ENCODE measurements at places on chromosomes 2 and 18.

- DNase-seq = no peak
These were observed 262.7 kb downstream of the CYRIA start for GRCh38 chr2:16402891-16403290.

- DNase-seq = peak; percentile 73
These were observed 47.8 kb downstream of the SLC9A4 start for GRCh38 chr2:102520801-102521200.

DNA sequence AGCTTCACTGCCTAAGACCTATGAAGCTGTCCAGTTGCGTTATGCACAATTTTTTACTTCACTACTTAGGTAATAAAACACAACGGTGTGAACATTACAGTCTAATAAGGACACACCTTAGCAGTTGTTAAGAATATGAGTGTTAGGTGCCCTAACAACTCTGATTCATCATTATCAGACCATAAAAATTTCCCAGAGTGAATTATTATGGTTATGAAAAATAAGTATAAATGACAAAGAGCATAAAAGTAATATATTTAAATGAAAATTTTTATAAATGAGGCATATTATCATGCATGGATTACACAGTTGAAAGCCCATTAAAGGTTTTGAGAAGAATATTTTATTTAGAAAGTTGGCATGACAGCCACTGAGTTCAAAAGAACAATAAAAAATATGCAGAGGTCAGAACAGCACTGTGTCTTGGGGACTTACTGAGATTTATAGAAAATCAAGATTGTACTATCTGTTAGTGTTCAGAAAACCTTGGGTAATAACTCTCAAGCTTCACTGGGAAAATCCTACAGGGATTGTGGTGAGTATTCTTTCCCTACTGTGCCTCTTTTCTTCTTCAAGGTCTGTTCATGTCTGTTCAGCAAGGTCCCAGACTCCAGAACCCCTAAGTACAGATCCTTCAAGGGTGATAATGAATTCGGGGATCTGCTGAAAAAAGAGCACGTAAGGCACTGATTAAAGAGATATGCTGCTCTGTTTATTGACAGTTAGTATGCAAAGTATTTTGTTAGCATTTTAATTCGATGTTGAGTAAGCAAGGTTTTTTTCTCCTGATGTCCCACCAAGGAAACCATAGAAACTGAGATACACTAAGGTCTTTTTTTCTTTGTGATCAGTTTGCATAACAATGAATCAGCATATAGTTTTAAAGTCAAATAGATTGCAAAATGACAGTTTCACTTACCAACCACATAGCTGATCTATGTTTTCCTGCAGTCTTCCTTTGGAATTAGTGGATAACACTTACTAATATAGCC is 250.0 kb downstream of the DSEL start:
- no peak for DNase-seq

- DNase-seq = no peak
These were observed 28.2 kb downstream of the CCDC102B start for GRCh38 chr18:68826121-68826520.

DNA sequence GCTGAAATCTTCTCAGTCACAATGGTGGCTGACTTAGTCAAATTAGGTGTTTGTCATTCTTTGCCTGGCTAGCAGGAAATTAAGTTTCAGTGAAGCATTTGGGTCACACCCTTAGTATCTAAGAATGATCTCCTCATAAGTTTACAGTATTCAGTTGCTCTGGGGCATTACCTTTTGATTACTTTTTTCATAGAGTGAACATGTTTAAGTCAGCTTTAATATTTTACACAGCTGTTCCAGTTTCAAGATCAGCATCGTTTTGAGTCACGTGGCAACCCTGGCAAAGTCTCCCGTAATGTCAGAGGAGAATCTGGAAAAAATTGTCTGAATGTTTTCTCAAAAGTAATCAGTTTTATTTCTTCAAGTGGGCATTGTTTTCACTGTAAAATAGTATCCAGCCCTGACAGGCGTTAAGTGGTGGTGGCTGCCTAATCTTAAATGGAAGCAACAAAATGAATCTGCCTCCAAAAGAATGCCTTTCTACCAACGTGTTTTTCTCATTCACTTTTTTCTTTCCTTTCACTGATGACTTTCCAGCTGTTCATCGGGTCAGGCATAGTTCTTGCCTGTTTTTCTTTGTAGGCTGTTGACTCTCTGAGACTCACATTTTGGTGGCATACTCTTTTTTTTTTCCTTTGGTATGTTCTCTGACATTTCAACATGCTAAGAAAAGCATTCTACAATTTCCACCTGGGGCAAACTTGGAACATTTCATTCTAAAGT is 319.6 kb upstream of the TCF4 start:
- DNase-seq = no peak

DNA sequence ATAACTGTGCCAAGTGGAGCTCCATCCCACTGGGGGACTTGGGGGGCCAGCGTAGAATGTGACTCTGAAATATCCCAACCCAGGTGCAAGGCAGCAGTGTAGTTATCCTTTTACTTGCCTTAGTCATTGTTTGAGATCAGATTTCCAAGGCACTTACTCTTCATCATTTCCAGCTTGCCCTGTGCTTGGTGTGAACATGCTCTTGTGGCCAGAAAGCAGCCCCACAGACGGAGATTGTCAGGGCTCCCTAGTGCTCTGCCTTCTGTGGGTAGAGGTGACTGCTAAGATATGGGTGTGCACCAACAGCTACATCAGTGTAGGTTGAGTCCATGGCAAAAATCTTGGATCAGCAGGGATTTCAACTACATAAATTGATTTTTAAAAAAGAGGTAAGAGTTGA is 2010.0 kb upstream of the PIK3C3 start:
- DNase-seq = no peak

DNA sequence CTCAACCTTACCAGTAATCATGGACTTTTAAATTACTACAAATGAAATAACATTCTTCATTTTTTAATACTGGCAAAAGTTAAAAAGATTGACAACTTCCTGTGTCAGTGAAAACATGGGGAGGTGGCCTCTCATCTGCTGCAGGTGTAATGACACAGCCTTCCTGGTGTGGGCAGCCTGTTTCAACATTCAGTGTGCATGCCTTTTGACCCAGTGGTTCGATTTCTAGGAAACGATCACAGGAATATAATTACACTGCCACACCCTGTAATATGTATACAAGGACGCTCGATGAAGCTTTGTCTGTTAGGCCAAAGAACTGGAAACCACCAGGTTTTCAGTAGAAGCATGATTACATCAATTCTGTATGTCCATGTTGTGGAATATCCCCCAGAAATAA is 68.7 kb downstream of the MTHFD2 start:
- peak; percentile 89 for DNase-seq

GRCh38 chr2:55056024-55056521 is 5.8 kb upstream of the RTN4 start:
- DNase-seq = no peak

- DNase-seq = no peak
These were observed 2.3 kb upstream of the PLCD4 start for GRCh38 chr2:218605432-218605831.

DNA sequence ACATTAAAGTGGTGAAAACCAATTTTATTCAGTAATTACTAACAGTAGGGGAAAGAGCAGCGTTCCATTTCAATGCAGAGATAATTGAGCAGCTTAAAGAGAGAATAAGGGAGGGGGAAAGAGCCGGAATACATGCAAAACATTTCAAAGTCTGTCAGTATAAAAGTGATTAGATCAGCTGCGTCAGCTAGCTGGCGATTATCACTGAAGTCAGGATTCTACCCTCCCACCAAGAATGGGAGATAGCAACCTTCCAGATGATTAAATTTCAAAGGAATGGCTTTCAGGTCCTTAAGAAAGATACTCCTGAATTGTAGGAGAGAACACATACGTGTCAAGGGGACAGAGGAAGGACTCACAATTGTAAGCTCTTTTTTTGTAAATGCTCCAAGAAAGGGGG is 2.7 kb upstream of the ZC3H6 start:
- no peak for DNase-seq

- no peak for DNase-seq
These were observed 29.2 kb downstream of the GPC1 start for GRCh38 chr2:240464514-240465241.

- DNase-seq = no peak
These were observed 60.2 kb upstream of the ATP5MC3 start for GRCh38 chr2:175241691-175242090.

DNA sequence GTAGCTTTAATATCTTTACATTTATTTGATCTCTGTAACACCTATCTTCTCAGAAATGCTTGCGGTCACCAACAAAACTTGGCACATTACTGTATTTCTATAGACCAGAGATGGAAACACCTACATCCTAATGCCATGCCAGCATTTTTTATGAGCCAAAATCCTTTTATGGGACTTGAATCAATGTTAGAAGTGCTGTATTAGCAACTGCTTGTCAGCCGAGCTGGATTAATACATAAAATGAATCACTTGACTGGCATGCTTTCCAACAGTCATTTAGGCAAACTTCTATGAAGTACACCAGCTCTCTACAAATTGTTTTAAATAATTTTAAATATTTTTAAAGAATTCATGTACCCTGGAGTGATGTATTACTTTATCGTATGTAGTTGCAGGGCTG is 272.9 kb upstream of the NRP2 start:
- DNase-seq = peak; percentile 53

DNA sequence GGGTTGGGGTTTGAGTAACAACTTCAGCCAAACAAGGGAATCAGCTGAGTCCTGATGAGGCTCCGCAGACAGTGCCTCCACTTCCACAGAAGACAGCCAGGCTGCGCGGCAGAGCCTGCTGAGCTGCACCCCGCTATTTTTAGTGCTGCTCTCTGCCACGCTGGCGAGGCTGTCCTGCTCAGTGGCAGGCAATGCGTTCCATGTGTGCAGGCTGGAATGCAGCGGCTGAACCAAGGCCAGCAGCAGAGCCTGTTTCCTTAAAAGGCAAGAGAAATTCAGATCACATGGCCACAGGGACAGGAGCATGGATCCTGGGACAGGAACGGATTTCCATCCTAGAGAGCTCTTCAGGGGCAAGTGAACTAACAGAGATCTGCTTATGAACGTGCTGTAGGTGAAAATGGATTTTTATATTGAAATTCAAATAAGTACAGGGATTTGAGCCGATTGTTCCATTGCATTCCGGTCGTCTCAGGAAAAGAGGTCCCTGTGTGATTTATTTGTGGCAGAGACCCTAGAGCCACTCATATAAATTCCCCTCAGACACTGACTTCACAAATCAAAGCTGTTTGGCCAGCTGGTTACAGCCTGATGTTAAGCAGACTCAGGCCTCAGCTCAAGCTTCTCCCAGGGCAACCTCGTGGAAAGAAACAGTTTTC is 98.7 kb downstream of the COL6A3 start:
- DNase-seq = peak; percentile 80
